ENCODE measurements at places on chromosomes 5 and 9.
A peak's percentile ranks its signal among the peaks of the same experiment; 100 is the strongest.

DNA sequence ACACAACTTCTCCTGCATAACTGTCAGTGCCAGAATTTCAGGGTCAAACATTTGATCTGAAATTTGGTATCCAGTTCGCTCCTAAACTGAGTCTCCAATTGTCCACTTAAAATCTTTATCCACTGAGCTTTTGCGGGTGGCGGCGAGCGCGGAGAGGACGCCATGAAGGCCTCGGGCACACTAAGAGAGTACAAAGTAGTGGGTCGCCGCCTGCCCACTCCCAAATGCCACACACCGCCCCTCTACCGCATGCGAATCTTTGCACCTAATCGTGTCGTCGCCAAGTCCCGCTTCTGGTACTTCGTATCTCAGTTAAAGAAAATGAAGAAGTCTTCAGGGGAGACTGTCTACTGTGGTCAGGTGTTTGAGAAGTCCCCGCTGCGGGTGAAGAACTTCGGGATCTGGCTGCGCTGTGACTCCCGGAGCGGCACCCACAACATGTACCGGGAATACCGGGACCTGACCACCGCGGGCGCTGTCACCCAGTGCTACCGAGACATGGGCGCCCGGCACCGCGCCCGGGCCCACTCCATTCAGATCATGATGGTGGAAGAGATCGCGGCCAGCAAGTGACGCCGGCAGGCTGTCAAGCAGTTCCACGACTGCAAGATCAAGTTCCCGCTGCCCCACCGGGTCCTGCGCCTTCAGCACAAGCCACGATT lies 913.7 kb upstream of the DMAC1 start:
- H3K27me3 ChIP-seq, result no peaks in the 10 kb centered on the region
- H3K27ac ChIP-seq, result no peak overlapping the region
- H3K36me3 ChIP-seq, result no peaks in the 10 kb centered on the region
- no peak for DNase-seq

- no peaks in the 10 kb centered on the region for H3K27me3 ChIP-seq
- H3K4me3 ChIP-seq, result no peak overlapping the region
- H3K4me1 ChIP-seq, result peaks cover 19% of the 10 kb centered on the region
- no peaks in the 10 kb centered on the region for H3K36me3 ChIP-seq
- no peak overlapping the region for H3K27ac ChIP-seq
- no peak for DNase-seq
Observed at GRCh38 chr9:68640421-68641089, 64.5 kb upstream of the PIP5K1B start.

GRCh38 chr5:113166852-113167366 lies 190.3 kb downstream of the DCP2 start:
- H3K27ac ChIP-seq, result no peak overlapping the region
- H3K4me1 ChIP-seq, result no peaks in the 10 kb centered on the region
- H3K36me3 ChIP-seq, result no peaks in the 10 kb centered on the region
- peaks cover 5% of the 10 kb centered on the region for H3K27me3 ChIP-seq

DNA sequence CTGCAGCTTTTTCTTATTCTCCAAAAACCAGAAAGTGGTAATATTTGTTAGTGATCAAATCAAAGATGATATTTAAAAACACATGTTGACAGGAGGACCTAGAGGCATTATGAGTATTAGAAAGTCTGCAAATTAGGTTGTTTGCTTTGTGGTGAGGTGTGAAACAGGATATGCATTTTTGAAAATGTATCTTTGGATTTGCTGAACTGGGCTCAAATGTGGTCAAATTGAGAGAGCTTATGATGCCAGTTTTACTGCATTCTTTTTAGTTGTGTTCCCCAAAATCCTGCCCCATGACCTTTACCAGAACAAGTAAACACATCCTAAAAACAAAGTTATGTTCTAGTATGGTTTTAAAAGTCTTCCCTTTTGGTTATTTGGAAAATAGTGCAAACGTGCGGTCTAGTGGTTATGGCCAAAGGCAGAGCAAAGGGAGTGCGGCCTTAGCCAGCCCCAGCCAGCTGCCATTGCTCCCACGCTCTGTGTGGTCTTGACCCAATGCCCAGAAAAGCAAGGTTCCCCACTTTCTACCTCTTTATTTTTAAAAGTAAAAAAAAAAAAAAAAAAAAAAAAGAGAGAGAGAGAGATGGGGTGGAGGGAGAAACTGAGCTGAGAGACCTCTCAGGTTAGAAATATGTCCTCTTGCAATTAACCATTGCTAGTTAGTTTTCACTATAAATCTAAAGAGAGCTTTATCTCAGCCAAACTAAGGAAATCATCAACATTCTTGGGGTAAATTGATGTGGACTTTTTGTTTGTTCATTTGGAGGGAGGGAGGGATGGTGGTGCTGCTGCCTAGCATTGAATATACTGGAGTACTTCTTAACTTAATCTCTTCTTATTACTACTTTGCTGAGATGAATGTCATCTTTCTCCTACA lies 176.6 kb downstream of the ARHGAP26 start:
- no peak overlapping the region for H3K4me3 ChIP-seq
- H3K4me1 ChIP-seq, result no peaks in the 10 kb centered on the region
- H3K27me3 ChIP-seq, result no peaks in the 10 kb centered on the region
- H3K36me3 ChIP-seq, result no peaks in the 10 kb centered on the region
- no peak for DNase-seq

- no peak overlapping the region for H3K4me3 ChIP-seq
- H3K27ac ChIP-seq, result peak overlapping the region; percentile 71
- H3K36me3 ChIP-seq, result no peaks in the 10 kb centered on the region
- no peaks in the 10 kb centered on the region for H3K27me3 ChIP-seq
Observed at GRCh38 chr5:173764332-173765028, 123.7 kb upstream of the CPEB4 start.

- DNase-seq, result no peak
Observed at GRCh38 chr9:79152306-79152705, 419.5 kb upstream of the TLE4 start.

DNA sequence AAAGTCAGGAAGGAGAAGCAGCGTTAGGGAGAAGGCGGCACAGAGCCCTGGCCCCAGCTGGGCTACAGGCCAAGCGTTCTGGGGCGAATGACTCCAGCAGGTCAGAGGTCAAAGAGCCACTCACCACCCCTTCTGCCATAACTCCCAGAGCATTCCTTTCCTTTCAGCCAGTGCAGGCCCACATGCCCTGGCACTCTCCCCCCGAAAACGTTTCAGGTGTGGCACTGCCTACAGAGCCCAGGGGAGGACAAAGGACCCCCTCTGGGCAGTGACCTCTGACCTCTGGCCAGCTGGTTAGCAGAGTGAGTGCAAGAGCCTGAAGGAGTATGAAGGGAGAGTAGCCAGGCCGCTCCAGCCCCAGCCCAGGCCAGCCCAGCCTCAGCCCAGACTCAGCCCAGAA lies 4.9 kb downstream of the ABCA2 start:
- no peaks in the 10 kb centered on the region for H3K36me3 ChIP-seq
- H3K4me1 ChIP-seq, result peaks cover 89% of the 10 kb centered on the region
- no peak for DNase-seq
- H3K27me3 ChIP-seq, result no peaks in the 10 kb centered on the region
- H3K4me3 ChIP-seq, result no peak overlapping the region

GRCh38 chr9:82957529-82958379 lies 105.2 kb downstream of the RASEF start:
- DNase-seq, result no peak
- H3K36me3 ChIP-seq, result no peaks in the 10 kb centered on the region
- no peaks in the 10 kb centered on the region for H3K27me3 ChIP-seq
- H3K4me1 ChIP-seq, result no peaks in the 10 kb centered on the region
- no peak overlapping the region for H3K4me3 ChIP-seq

DNA sequence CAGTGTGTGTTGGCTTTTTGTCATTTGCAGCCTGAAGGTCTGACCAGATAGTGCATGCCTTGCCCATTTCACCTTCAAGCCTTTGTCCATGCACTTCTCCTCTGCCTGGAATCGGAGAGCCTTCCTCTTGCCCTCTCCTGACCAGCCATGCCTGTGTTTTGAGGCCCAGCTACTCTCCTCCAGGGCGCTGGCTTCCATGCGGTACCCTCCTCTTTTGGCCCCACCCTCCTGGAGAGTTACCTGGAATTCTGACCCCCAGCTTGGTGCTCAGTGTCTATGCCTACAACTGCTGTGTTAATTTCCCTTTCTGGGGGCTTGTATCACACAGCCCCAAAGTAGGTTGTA lies 52.5 kb downstream of the CXXC5 start:
- peaks cover 53% of the 10 kb centered on the region for H3K4me1 ChIP-seq
- H3K27ac ChIP-seq, result peak overlapping the region; percentile 97
- H3K27me3 ChIP-seq, result no peaks in the 10 kb centered on the region
- DNase-seq, result no peak
- no peaks in the 10 kb centered on the region for H3K36me3 ChIP-seq

DNA sequence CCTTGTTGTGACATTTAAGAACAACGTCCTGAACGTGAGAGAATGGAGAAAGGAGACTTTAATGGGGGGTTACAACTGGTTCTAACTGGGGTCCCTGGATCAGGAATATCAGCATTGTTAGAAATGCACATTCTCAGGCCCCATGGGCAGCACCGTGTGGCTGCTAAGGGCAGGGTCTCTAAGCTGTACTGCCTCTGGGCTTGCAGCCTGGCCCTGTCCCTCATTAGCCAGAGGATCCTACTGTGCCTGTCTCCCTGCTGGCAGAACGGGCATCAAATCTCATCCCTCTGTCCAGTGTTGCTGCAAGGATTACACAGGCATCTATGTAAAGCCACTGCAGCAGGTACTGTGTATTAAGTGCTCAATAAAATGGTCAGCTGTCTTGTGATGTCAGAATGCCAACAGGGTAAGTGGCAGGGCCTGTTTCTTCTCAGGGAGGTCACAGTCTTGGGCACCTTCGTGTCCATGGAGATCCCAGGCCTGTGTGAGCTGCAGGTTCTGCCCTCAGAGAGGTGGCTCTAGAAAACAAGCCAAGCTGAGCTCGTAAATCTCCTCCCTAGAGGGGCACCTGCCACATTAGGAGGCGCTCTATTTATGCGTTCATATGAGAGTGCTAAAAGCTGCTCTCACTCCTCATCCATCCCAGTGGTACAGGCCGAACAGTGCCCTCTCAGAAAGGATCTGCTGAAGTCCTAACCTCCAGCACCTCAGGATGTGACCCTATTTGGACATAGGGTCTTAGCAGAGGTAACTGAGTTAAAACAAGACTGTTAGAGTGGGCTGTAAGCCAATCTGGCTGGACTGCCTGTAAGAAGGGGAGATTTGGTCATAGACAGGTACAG lies 210.5 kb downstream of the GADD45G start:
- H3K4me3 ChIP-seq, result no peak overlapping the region
- H3K27me3 ChIP-seq, result peaks cover 8% of the 10 kb centered on the region
- no peaks in the 10 kb centered on the region for H3K4me1 ChIP-seq
- no peaks in the 10 kb centered on the region for H3K36me3 ChIP-seq

GRCh38 chr5:75933489-75933888 lies 149.7 kb upstream of the SV2C start:
- H3K4me3 ChIP-seq, result no peak overlapping the region
- H3K36me3 ChIP-seq, result no peaks in the 10 kb centered on the region
- no peak overlapping the region for H3K27ac ChIP-seq
- H3K27me3 ChIP-seq, result no peaks in the 10 kb centered on the region
- DNase-seq, result no peak

DNA sequence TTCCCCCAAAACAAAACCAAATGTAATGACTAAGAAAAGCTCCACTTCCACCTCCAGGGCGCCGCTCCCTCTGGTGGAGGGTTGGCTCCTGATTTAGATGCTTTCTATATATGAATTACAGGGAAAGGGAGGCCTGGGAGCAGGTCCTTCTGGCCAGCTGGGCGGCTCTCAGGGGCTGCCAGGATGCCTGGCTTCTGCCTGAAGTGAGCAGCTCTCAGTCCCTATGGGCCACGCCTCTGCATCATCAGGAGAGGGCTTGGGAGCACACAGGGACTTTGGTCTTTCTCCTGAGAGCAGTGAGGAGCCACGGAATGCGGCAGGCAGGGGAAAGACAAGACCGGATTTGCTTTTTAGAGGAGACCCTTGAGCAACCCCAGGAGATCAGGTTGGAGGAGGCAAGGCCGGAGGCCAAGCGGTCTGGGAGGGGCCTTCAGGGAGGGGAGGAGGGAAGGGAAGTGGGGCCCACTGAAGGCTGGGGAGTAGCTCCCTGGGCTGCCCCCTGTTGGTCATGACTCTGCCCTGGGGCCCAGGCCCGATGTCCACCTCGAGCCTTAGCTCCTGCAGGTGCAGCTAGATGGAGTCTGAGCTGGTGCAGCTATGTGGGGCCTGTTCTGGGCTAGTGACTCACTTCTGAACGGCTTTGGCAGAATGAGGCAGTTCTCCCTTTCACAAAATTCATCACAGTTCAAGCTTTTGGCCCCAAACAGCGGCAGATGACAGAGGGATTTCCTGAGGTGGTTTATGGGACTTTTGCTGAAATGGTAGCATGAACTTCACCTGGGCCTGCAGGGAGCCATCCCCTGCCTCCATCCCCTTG lies 11.3 kb upstream of the GRHPR start:
- no peak overlapping the region for H3K4me3 ChIP-seq
- H3K4me1 ChIP-seq, result peaks cover 8% of the 10 kb centered on the region
- no peaks in the 10 kb centered on the region for H3K27me3 ChIP-seq
- DNase-seq, result peak; percentile 72

DNA sequence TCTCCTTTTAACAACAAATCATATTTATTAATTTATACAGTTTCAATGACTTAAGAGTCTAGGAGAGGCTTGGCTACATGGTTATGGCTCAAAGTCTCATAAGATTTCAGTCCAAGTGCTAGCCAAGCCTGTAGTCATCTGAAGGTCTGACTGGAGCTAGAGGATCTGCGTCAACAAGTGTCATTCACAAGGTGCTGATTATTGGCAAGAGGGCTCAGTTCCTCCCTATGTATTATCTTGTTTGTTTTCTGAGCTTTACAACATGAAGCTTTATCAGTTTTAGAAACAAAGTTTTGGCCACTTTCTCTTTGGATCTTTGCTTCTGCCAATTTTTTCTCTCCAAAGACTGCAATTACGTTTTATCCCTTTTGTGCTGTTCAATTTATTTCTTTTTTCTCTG lies 94.7 kb downstream of the RICTOR start:
- H3K4me3 ChIP-seq, result no peak overlapping the region
- DNase-seq, result no peak
- H3K4me1 ChIP-seq, result no peaks in the 10 kb centered on the region
- peaks cover 31% of the 10 kb centered on the region for H3K36me3 ChIP-seq
- no peaks in the 10 kb centered on the region for H3K27me3 ChIP-seq
